Amniotic stem cell (primary cell): ENCODE measurements at places on chromosomes 12 and 14.

GRCh38 chr12:31234955-31235867, 90.7 kb downstream of the SINHCAF start:
- no peak for DNase-seq

DNA sequence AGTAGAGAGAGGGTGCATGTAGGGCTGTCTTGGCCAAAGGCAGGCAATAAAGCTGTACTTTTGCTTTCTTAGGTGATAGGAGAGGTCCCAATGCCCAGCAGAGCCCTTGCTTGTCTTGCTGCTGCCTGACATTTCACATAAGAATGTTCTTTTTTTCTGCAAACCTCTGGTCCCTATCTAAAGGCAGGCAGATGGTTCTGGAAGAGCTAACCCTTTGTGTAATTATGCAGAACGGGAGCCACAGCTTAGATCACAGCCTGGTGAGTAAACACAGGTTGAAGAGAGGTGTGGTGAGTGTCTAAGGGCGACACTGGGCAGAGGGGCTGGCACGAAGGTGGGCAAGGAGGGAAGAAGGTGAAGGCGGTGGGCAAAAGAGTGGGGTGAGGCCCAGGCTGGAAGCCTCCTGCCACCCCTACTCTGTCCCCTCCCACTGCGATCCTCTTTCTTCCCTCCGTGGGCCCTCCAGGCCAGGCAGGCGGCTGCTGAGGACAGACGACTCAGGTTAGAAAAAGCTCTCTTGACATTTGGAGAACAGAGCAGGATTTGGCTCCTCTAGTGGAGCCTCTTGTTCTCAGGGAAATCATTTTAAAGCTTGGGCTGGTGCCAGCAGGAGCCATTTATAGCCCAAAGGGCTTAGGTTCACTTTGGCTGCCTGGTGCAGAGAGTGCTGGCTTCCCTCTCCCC, 42.8 kb downstream of the PRMT8 start:
- DNase-seq = no peak

DNA sequence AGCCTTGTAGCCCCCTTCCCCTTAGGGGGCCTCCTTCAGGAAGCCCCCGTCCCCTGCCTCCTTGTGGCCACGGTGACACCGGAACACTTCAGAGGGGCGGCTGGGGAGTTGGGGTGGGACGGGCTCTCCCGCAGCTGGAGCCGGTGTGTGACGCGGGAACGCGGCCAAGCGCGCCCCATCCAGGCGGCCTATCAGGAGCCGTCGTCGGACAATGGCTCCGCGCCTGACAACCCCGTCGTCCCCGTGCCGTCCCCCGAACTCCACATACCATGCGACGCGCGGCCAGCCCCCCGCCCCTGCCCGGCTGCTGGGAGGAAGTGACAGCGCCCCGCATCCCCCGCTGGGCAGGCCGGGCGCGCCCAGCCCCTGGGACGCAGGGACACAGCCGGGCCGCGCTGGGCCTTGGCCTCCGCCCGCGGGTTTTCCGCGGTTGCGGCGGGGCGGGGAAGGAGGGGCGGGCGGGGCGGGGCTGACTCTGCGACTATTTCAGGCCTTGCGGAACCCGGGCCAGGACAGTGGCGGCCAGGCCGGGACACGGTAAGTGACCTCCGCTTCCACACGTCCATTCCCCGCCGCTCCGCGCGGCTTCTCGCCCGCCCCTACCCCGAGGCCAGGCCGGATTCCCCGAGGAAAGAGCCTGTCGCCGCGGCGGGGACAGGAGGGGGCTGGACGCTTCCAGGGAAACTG, at the start of gene TNFAIP2:
Gene TNFAIP2 (plus strand): TSS at position 515 of the 687 bp plus-strand sequence. CDS start 2,997 bp downstream, outside the sequence.
- DNase-seq = no peak

GRCh38 chr12:97535582-97535981, 73.0 kb downstream of the RMST start:
- no peak for DNase-seq
